ENCODE measurements at places on chromosomes 2 and 18. TPM values are rescaled to one million over a fixed set of nuclear protein-coding genes. Genes with fewer than 3 reads are reported as not detected.

Gene MC5R
- polyA plus RNA-seq: not detected

Gene MC4R
- polyA plus RNA-seq: 0.06 TPM

GRCh38 chr2:231315896-231316295 lies 79.6 kb upstream of the B3GNT7 start:
- DNase-seq: no peak

- no peak for DNase-seq
Observed at GRCh38 chr2:160736148-160737028, 242.8 kb upstream of the RBMS1 start.

GRCh38 chr2:163319006-163319405 lies 416.8 kb downstream of the FIGN start:
- no peak for DNase-seq

- DNase-seq: no peak
Observed at GRCh38 chr2:70443726-70444125, 109.9 kb downstream of the TGFA start.

GRCh38 chr2:106030287-106031268 lies 163.5 kb downstream of the UXS1 start:
- DNase-seq: peak; percentile 54

GRCh38 chr2:157692768-157693167 lies 64.1 kb upstream of the ACVR1C start:
- DNase-seq: peak; percentile 63

- no peak for DNase-seq
Observed at GRCh38 chr18:45660746-45661145, 45.5 kb downstream of the SLC14A2 start.

- no peak for DNase-seq
Observed at GRCh38 chr2:60440079-60440766, 113.2 kb downstream of the BCL11A start.

- peak; percentile 0 for DNase-seq
Observed at GRCh38 chr2:99101697-99102096, 39.8 kb upstream of the C2orf15 start.

GRCh38 chr2:232871835-232872736 lies 2.0 kb downstream of the SNORC start:
- no peak for DNase-seq

GRCh38 chr2:41907771-41908207 lies 140.0 kb upstream of the PKDCC start:
- no peak for DNase-seq

Data from AG04450 (cell line).